ENCODE measurements at places on chromosomes 12 and 14.

GRCh38 chr12:5371631-5372030, 60.3 kb upstream of the NTF3 start:
- DNase-seq = no peak
- no peak overlapping the region for H3K4me3 ChIP-seq
- H3K4me1 ChIP-seq = no peaks in the 10 kb centered on the region
- H3K27me3 ChIP-seq = no peaks in the 10 kb centered on the region

DNA sequence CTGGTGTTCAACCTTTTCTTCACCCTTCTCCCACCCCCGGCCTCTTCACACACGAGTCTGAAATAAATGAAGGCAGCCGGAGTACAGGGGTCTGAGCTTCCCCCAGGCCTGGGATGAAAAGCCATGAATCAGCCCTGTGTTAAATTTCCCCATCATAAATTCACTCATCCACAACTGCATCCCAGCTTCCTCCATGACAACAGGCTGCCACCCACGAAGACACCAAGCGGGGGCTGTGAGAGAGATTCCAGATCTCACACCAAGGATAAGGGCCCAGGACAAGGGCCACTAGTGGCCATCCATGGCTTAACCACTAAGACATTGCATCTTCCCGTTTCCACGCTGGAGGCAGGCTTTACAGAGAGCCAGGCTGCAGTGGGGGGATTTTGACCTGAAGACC, 93.9 kb upstream of the NCOR2 start:
- no peaks in the 10 kb centered on the region for H3K27me3 ChIP-seq
- peaks cover 7% of the 10 kb centered on the region for H3K4me1 ChIP-seq
- H3K4me3 ChIP-seq = no peak overlapping the region

DNA sequence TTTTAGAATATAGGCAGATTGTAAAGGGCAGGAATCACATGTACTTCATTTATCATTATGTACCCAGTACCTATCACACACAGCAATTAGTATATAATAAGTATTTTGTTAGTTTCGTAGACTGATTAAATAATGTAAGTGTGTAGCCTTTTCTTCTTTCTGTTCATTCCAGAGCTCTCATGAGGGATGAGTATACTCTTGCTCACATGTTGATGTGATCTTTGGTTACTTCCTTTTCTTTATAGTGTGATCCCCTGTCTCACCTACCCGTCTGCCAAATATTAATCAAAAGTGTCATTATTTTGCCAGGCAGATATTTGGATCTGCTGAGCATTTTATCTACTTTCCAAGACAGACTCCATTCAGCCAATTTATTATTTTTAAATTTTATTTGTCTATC, 156.1 kb downstream of the PCNX1 start:
- H3K4me3 ChIP-seq = no peak overlapping the region
- no peak overlapping the region for H3K27ac ChIP-seq
- peaks cover 29% of the 10 kb centered on the region for H3K36me3 ChIP-seq
- H3K4me1 ChIP-seq = no peaks in the 10 kb centered on the region
- no peak for DNase-seq

DNA sequence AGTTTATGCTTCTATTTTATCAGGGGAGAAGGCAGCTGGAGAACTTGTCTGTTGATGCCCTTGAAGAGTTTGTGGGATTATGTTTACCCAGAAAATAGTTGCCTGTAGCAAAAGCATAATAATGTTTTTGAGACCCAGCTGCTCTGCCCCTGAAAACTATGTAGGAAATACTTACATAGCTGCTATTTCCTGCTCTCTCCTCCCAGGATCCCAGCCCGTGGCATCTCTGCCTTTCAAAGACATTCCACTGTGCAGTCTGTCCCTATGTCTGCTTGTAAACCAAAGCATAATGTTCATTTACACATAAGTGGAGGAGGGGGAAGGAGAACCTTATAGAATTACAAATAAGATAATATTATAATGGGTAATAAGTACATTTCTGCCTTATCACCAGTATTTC, 198.7 kb downstream of the SYT1 start:
- H3K36me3 ChIP-seq = no peaks in the 10 kb centered on the region
- no peaks in the 10 kb centered on the region for H3K27me3 ChIP-seq
- DNase-seq = no peak
- H3K4me3 ChIP-seq = no peak overlapping the region
- no peak overlapping the region for H3K27ac ChIP-seq
- H3K4me1 ChIP-seq = no peaks in the 10 kb centered on the region

DNA sequence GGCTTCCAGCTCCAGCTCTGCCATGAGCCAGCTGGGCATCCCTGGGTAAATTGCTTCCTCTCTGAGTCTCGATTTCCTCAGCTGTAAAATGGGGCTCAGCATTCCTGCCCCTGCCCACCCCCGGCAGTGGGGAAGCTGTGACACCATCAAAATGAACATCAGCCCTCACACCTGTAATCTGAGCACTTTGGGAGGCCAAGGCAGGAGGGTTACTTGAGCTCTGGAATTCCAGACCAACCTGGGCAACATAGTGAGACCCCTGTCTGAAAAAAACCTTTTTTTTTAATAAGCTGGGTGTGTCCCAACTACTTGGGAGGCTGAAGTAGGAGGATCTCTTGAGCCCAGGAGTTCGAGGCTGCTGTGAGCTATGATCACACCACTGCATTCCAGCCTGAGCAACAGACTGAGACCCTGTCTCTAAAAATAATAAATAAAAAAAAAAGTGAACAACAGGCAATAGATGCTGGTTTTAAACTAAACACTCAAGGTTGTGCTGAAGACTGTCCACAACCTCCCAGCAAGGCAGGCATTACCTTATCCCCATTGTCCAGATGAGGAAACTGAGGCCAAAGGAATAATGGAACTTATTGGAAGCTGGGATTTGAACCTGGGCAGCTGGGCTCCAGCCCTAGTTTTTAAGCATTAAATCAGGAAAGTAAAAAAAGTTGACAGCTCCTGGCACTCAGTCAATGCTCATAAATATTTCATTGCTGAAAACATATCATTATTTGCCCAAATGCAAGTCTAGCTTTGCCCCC, 4.3 kb downstream of the TRPV4 start:
- no peak overlapping the region for H3K4me3 ChIP-seq
- H3K36me3 ChIP-seq = no peaks in the 10 kb centered on the region
- DNase-seq = no peak

GRCh38 chr14:72315714-72316113, 383.5 kb downstream of the RGS6 start:
- no peaks in the 10 kb centered on the region for H3K4me1 ChIP-seq
- H3K4me3 ChIP-seq = no peak overlapping the region
- no peaks in the 10 kb centered on the region for H3K27me3 ChIP-seq
- DNase-seq = no peak
- H3K36me3 ChIP-seq = no peaks in the 10 kb centered on the region

DNA sequence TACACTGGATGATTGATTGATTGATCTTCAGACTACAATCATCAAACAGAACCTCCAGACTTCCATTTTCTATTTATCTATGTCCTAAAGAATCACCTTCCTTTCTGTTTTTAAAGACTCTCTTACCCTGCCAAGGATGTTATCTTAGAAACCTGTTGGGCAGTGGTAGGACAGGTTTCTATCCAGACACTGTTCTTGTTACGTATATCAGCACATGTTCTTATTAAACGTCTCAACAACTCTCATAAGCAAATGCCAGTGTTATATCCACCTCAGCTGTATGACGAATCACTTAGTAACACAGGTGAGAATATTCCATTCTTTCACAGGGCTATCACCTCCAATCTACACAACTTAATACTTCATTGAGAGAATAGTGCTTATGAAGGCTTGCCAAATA, 40.2 kb upstream of the RPL10L start:
- no peak for DNase-seq
- no peak overlapping the region for H3K4me3 ChIP-seq

DNA sequence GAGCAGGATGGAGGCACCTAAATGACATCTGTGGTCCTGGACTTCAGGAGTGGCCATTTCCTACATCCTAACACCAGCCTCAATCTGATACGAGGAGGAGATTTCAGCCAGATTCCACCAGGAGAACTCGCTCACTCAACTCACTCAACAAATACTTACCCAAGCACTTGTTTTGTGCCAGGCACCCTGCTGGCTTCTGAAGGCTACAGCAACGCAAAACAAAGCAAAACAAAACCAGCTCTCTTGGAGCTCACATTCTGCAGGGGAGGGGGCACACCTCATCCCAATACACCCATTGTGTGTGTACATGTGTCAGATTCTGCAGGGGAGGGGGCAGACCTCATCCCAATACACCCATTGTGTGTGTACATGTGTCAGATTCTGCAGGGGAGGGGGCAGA, 144.8 kb downstream of the PIWIL1 start:
- H3K27ac ChIP-seq = no peak overlapping the region
- H3K4me3 ChIP-seq = no peak overlapping the region
- no peaks in the 10 kb centered on the region for H3K4me1 ChIP-seq
- H3K36me3 ChIP-seq = no peaks in the 10 kb centered on the region
- H3K27me3 ChIP-seq = no peaks in the 10 kb centered on the region

- no peaks in the 10 kb centered on the region for H3K4me1 ChIP-seq
- H3K36me3 ChIP-seq = no peaks in the 10 kb centered on the region
- DNase-seq = no peak
- no peak overlapping the region for H3K27ac ChIP-seq
Measured at GRCh38 chr12:60494244-60494643, 898.4 kb downstream of the SLC16A7 start.

GRCh38 chr14:76186308-76187027, 34.7 kb downstream of the GPATCH2L start:
- no peaks in the 10 kb centered on the region for H3K4me1 ChIP-seq
- no peak for DNase-seq
- no peaks in the 10 kb centered on the region for H3K27me3 ChIP-seq
